Activated CD4-positive, alpha-beta memory T cell treated with anti-CD3 and anti-CD28 coated beads for 36 hours (primary cell): ENCODE measurements at places on chromosomes 6 and 20. TPM values are rescaled to one million over a fixed set of nuclear protein-coding genes. Genes with fewer than 3 reads are reported as not detected.

DNA sequence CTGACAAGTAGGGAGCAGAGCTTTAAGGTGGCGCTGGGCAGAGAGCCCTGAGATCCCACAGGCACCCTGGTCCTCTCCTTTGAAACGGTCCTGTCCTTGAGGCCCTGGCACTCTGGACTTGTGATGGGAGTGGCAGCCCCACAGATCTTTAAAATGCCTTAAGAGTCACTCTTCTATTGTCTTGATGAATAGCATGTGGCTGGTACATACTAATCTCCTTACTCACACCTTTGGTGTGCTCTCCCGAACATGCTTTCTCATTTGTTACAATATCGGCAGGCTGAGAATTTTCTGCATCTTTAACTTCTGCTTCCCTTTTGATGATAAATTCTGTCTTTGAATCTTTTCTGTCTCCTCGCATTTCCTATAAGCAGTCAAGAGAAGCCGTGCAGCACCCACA is 333.8 kb downstream of the TFAP2A start:
- DNase-seq: no peak
- no peaks in the 10 kb centered on the region for H3K4me1 ChIP-seq
- H3K27ac ChIP-seq: no peak overlapping the region
- H3K27me3 ChIP-seq: no peaks in the 10 kb centered on the region
- H3K4me3 ChIP-seq: no peak overlapping the region

- DNase-seq: no peak
- no peak overlapping the region for H3K4me3 ChIP-seq
- H3K27ac ChIP-seq: no peak overlapping the region
- H3K27me3 ChIP-seq: peaks cover 13% of the 10 kb centered on the region
- H3K4me1 ChIP-seq: no peaks in the 10 kb centered on the region
Measured at GRCh38 chr20:57128044-57128757, 138.2 kb downstream of the BMP7 start.

- H3K4me1 ChIP-seq: no peaks in the 10 kb centered on the region
- DNase-seq: no peak
- no peak overlapping the region for H3K27ac ChIP-seq
- H3K27me3 ChIP-seq: no peaks in the 10 kb centered on the region
- H3K36me3 ChIP-seq: peaks cover 2% of the 10 kb centered on the region
Measured at GRCh38 chr20:52127309-52127708, 64.3 kb downstream of the ZFP64 start.

GRCh38 chr20:62165762-62166399 is 16.9 kb upstream of the MTG2 start:
- H3K27me3 ChIP-seq: no peaks in the 10 kb centered on the region
- no peak overlapping the region for H3K27ac ChIP-seq
- H3K4me1 ChIP-seq: peaks cover 2% of the 10 kb centered on the region
- no peak for DNase-seq
- no peak overlapping the region for H3K4me3 ChIP-seq

DNA sequence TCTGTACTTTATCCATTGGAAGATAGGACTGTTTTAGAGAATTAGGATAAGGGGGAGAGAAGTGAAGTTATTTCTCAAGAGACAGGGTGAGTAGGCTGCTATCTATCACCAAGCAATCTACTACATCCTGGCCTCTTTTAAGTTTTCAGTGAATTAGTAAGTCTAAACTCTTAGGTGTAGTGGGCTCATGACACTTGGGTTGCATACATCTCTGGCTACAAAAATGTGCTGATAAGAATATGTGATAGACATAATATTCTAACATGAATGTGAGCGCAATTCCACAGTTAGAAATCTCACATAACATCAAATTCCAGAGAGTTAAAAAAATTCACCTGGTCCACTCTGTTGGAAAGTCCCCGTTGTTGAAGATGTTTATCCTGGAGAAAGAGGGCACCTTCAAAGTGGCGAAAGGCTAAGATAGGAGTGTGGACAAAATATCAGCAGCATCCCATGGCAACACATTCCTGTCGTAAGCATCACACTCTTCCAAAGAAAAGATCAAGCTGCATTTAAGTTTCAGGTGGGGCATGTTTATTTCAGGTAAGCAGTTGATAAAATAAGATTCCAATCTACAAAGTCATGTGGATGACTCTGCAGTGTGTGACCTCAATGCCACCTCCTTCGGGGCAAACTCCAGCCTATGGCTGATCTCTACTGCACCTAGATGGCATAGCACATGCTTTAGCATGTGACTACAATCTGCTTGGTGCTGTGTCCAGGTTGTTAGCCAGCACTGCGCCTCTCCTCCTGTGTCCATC is 111.7 kb upstream of the NEDD9 start:
- peaks cover 78% of the 10 kb centered on the region for H3K4me1 ChIP-seq
- peaks cover 25% of the 10 kb centered on the region for H3K36me3 ChIP-seq
- peak overlapping the region; percentile 61 for H3K27ac ChIP-seq
- no peak for DNase-seq
- no peak overlapping the region for H3K4me3 ChIP-seq

DNA sequence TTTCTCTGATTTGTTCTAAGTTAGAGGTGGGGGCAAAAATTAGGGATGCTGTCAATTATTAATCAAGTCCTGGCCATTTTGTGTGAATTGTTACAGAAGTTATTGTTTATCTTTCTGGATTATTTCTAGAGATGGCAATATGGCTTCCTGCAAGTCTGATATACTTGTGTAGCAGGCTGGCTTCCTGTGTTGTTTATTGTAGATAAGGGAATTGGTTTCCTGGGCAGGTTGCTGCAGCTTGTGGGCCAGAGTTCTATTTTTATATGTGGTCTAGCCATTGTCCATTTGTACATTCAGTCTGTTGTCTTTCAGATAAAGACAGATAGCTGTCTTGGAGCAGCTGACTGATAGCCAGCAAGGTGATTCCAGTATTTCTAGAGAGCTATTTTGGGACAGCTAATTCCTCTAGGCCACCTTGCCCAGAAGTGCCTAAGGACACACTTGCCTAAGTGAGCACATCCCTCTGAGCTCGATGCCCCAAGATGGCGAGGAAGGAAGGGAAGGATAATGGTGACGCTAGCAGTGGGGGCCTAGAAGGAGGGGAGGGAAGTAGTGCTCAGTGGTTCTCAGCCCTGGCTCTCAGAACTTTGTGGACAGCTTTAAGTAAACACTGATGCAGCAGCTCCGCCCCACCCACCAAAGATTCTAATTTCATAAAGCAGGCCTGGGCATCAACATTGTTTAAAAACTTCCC is 25.5 kb downstream of the DDO start:
- H3K36me3 ChIP-seq: no peaks in the 10 kb centered on the region
- H3K27me3 ChIP-seq: no peaks in the 10 kb centered on the region
- H3K4me3 ChIP-seq: no peak overlapping the region

DNA sequence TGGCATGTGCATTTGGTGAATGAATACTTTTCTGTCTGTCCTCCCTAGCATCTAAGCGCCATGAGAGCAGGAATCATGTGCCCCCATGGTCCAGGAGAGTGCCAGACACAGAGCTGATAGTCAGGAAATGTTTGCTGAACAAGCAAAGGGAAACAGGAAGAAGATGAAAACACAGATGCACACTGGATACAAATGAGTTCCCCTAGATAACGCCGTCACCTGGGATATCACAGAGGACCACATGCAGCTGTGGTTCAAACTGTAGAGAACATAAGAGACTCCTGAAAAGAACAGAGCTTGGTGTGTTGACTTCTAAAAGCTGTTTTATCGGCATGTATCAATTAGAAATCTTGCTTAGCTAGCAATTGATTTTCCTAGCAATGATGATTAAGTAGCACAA is 293.7 kb downstream of the BTBD3 start:
- no peaks in the 10 kb centered on the region for H3K4me1 ChIP-seq
- no peak for DNase-seq
- no peaks in the 10 kb centered on the region for H3K36me3 ChIP-seq
- no peak overlapping the region for H3K4me3 ChIP-seq
- no peak overlapping the region for H3K27ac ChIP-seq

GRCh38 chr6:105326833-105327770 is 75.8 kb downstream of the PREP start:
- peaks cover 5% of the 10 kb centered on the region for H3K4me1 ChIP-seq
- peaks cover 50% of the 10 kb centered on the region for H3K36me3 ChIP-seq
- H3K27ac ChIP-seq: no peak overlapping the region

- no peaks in the 10 kb centered on the region for H3K27me3 ChIP-seq
- no peak for DNase-seq
- H3K4me3 ChIP-seq: no peak overlapping the region
- H3K36me3 ChIP-seq: no peaks in the 10 kb centered on the region
- no peak overlapping the region for H3K27ac ChIP-seq
Measured at GRCh38 chr6:124943658-124944057, 18.6 kb upstream of the RNF217 start.

- no peaks in the 10 kb centered on the region for H3K4me1 ChIP-seq
- no peak overlapping the region for H3K27ac ChIP-seq
- DNase-seq: no peak
- H3K4me3 ChIP-seq: no peak overlapping the region
- H3K27me3 ChIP-seq: no peaks in the 10 kb centered on the region
Measured at GRCh38 chr6:12572896-12573827, 143.4 kb upstream of the PHACTR1 start.

DNA sequence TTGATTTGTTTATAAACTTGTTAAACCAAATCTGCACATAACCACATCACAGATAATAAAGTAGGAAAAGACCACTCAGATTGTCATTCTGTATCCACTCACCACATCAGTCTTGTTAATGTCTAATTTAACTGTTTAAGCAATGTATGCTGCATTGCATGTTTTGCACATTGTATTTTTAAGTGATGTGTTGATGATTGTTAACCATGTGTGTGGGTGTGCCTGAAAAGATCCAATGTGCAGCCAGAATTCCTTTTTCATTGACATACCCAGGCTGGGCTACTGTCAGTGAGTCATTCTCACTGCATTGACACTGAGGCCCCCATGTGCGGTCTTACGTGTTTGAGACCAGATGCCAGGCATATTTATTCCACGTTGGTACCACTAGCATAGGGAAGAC is 167.3 kb downstream of the TRMT11 start:
- H3K36me3 ChIP-seq: no peaks in the 10 kb centered on the region
- H3K27me3 ChIP-seq: no peaks in the 10 kb centered on the region

- H3K27me3 ChIP-seq: no peaks in the 10 kb centered on the region
- no peak overlapping the region for H3K27ac ChIP-seq
- no peak for DNase-seq
- no peak overlapping the region for H3K4me3 ChIP-seq
Measured at GRCh38 chr6:44662461-44663121, 275.1 kb downstream of the CDC5L start.

GRCh38 chr6:149278997-149279396 is 38.5 kb upstream of the TAB2 start:
- H3K4me3 ChIP-seq: no peak overlapping the region
- no peak overlapping the region for H3K27ac ChIP-seq
- peaks cover 22% of the 10 kb centered on the region for H3K4me1 ChIP-seq

DNA sequence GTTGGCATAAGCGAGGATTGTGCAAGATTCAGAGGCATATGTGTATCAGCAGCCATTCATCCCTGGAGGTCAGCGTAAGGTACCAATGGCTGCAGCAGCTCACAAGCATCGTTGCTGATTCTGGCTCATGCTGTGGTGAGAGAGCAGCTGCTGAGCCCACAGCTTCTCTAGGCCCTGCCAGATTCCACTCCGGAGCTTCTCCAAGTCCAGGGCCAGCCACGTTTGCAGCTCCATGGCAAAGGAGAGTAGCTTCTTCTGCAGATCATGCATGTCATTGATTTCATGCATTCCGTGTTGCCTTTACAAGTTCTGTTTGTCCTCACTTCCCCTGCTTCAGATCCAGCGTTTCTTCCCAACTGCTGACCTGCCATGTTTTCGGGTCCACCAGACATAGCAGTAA is 474.8 kb upstream of the ID4 start:
- H3K4me3 ChIP-seq: no peak overlapping the region
- H3K27me3 ChIP-seq: no peaks in the 10 kb centered on the region
- no peak overlapping the region for H3K27ac ChIP-seq
- DNase-seq: no peak

DNA sequence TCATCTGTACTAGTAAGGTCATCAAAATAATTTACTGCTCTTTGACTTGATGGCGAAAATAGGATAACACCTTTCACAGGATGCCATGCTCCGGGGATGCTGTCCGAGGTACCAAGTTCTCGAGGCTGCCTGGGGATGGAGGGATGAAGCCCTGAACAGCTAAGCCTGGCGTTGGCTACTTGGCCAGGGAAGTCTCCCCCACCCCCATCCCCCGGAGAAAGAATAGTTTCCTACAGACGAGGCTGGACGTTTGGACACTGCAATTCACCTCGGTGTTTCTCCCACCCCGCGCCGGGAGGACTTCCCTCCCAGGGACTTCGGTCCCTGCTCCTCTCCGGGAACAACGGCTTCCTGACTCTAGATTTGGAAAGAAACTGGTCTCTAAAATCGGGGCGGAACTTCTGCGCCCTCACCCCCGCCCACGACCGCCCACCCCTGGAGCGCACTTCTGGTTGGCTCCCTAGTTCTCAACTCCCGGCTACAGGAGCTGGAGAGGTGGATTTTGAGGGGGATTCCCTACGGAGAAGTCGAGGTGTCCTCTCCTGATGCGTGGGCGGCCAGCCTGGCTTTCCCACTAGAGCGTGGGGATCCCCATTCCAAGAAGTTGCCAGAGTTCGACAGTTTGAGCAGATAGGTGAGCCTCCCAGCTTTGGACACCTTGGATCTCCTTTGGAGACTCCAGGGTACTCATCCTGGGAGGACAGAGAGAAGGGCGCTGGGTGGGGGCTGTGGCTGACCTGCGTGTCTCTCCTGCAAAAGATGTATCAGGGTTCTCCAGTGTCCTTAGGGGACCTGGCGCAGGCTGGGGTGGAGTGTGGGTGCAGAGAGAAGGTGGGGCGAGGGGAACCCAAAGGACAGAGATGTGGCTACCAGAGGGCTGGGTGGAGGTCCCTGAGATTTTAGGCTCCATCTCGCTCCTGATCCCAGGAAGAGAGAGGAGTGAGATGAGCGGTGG is 1.1 kb downstream of the PCSK2 start:
- H3K4me1 ChIP-seq: peaks cover 2% of the 10 kb centered on the region
- H3K4me3 ChIP-seq: no peak overlapping the region
- H3K27ac ChIP-seq: no peak overlapping the region
- DNase-seq: no peak

DNA sequence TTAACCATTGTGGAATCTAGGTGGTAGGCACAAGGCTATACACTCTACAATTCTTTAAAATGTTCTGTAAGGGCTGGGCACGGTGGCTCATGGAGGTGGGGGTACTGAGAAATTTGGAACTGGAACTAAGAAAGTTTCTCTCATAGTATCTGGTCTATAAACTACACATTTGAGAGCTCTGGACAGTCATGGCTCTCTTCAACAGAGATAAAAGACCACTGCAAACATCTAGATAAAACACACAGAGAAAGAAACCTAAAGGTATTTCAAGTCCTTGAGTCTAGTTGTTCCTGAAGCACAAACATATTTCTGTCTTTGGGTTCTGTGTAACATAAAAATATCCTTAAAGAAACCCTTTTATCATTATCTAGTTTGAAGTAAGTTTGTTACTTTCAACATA is 35.2 kb downstream of the ILRUN start:
- H3K36me3 ChIP-seq: no peaks in the 10 kb centered on the region
- DNase-seq: no peak
- no peak overlapping the region for H3K4me3 ChIP-seq
- H3K4me1 ChIP-seq: peaks cover 66% of the 10 kb centered on the region
- no peaks in the 10 kb centered on the region for H3K27me3 ChIP-seq

GRCh38 chr6:163563318-163563717 is 148.8 kb downstream of the QKI start:
- H3K4me3 ChIP-seq: no peak overlapping the region
- no peaks in the 10 kb centered on the region for H3K4me1 ChIP-seq
- H3K27me3 ChIP-seq: no peaks in the 10 kb centered on the region
- no peak for DNase-seq
- peaks cover 25% of the 10 kb centered on the region for H3K36me3 ChIP-seq
- H3K27ac ChIP-seq: no peak overlapping the region

The OR2H1 gene
- not detected for total RNA-seq

The PABPC1L gene
- total RNA-seq: 61.5 TPM

The FAM209B gene
- total RNA-seq: 0.63 TPM

The PHACTR1 gene
- total RNA-seq: not detected

The NMBR gene
- total RNA-seq: not detected

The ANKRD66 gene
- not detected for total RNA-seq

The MROH8 gene
- total RNA-seq: 2.0 TPM
